BJ (cell line): ENCODE measurements at places on chromosomes 1 and 21. TPM values are rescaled to one million over a fixed set of nuclear protein-coding genes. Genes with fewer than 3 reads are reported as not detected.

DNA sequence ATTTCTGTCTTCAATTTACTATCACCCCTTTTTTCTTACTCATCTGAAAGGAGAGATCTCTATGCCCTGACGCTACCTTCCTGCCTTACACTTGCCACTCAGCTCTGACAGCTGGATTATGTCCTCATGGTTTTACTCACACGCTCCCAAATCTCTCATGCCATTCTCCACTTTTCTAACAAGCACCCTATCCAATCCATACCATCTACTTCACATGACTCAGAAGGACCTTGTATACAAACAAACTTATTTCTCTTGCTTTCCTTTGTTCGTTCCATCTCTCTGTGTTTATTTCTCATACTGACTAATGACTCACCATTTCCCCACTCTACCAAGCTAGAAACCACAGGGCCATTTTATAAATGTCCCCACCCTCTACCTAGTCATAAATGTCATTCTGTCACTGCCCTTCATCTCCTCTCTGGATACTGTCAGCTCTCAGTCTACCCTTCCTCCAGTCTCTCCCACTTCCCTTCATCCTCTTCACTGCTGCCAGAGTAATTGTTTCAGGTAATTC, 87.3 kb downstream of the USP24 start:
- DNase-seq = no peak

DNA sequence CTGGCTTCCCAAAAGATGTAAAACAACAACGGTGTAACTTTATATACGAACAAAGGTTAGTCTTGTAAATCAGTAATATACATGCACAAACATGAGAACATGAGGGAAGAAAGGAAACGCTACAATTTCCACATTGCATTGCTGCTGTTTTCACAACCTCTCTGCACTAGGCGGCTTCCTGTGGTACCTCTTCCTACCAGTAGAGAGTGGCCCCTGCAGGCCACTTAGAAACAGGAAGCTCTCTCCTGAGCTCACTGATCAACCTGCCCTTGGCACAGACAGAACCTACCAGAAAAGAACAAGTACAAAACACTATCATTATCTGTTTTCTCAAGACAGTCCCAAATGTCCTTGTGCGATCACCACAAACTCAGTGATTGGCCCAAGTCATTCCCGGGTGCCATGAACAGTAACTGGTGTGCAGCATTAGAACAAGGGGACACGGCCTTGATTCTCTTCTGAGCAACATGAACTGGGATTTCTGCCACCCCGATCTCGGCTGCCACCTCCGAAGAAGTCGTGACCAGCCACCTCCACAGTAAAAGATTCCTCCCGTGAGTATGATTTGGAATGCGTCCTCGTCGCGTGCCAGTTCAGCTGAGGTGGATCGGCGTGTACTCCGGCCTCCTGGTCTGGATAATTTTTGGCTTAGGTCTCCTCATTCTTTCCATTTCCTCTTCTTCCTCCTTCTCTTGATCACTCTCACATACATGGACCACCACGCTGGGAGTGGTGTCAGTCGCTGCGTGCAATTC, 5.7 kb upstream of the KCNE1 start:
- DNase-seq = no peak

GJA5 gene
- 3.0 and 5.1 TPM in 2 replicates for polyA plus RNA-seq

DFFB gene
- 5.0 and 6.1 TPM in 2 replicates for polyA plus RNA-seq
